ENCODE measurements at places on chromosomes 11 and 22.
A peak's percentile ranks its signal among the peaks of the same experiment; 100 is the strongest.

DNA sequence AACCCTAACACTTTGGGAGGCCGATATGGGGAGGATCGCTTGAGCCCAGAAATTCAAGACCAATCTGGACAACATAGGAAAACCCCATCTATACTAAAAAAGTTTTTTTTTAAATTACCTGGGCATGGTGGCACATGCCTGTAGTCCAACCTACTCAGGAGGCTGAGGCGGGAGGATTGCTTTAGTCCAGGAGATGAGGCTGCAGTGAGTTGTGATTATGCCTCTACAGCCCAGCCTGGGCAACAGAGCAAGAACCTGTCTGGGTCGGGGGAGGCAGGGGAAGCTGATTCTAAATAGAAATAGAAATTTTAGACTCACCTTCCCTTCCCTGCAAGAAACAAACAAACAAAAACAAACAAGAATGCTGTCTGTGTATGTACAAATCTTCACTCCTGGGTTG is 52.9 kb upstream of the PRODH start:
- DNase-seq = no peak

GRCh38 chr22:17143826-17144225 is 15.3 kb downstream of the HDHD5 start:
- DNase-seq = no peak

DNA sequence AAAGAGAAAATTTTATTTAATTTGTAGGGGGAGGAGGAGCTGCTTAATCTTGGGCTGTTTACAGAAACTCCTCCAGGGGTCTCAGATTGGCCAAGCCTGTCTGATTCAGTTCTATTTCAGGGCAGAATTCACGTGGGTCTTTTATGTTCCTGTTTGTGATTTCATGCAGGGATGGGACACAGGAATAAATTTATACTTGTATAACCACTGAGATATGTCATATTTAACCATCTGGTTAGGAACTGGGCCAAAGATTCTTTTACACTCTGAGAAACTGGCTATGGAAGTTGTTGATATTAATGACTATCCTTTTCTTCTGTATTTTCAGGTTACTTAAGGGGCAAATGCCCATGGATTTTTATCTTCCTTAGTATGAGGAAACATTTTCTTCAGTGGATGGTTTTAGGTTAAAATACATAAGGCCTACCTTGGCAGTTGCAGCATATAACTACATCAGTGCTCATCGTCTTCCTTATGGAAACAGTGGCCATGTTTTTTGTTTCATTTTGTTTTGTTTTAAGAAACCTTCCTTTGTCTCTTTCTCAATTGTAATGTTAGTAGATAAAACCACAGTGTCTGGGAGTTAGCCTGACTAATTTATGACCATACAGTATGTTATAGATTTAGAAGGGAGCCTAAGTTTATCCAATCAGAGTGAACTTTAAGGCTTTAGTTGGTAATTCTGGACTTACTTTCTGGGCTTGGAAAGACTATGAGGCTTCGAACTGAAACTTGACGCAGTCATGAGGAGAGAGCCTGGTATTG is 132.4 kb upstream of the ANO3 start:
- no peak for DNase-seq

DNA sequence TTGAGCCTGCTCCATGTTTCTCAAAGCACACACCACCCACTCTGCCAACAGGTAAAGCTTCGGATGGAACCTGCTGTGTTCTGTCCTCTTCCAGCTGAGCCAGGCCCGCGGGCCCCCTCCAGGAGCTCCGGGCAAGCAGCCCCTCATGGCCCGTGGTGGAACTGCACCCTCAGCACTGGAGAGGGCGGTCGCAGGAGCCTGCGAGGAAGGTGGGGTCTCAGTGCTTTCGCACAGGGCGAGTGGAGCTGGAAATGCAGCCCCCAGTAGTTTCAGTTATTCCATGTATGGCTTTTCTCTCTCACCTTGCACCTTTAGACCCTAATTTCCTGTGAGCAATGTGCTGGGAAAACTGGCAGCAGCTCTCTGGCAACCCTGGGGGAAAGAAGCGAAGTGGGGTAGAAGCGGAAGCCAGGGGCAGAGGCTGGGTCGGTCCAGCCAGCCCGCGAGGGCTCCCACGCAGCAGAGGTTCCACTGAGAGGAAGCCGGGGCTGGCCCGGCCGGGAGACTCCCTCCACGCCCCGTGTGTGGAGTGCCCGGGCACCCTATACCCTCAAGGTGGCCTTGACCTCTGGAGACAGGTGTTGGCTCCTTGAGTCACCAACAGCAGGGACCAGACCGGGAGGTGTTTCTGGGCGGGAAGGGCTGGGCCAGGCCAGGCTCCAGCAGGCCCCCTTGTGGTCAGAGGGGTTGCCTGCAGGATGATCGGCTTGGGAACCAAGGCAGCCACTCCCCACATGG is 119.9 kb upstream of the TMEM45B start:
- DNase-seq = peak; percentile 88

- DNase-seq = no peak
Observed at GRCh38 chr11:34513682-34514449, at the start of gene ELF5. Gene ELF5, minus strand, starts transcription at chr11:34513794. Its CDS starts 8,045 bp downstream, at chr11:34505749.

GRCh38 chr11:134797411-134798089 is 385.5 kb upstream of the B3GAT1 start:
- DNase-seq = no peak

GRCh38 chr11:27603376-27603990 is 96.8 kb downstream of the BDNF start:
- DNase-seq = no peak

GRCh38 chr11:64305075-64305690 is at the start of gene ESRRA:
Gene ESRRA, plus strand, starts transcription at chr11:64305524. Its CDS starts 1,656 bp downstream, at chr11:64307180.
- DNase-seq = peak; percentile 100

GRCh38 chr11:77065878-77066228 is 918 bp upstream of the CAPN5 start:
- DNase-seq = no peak
